ENCODE measurements at places on chromosomes 5 and 9.

DNA sequence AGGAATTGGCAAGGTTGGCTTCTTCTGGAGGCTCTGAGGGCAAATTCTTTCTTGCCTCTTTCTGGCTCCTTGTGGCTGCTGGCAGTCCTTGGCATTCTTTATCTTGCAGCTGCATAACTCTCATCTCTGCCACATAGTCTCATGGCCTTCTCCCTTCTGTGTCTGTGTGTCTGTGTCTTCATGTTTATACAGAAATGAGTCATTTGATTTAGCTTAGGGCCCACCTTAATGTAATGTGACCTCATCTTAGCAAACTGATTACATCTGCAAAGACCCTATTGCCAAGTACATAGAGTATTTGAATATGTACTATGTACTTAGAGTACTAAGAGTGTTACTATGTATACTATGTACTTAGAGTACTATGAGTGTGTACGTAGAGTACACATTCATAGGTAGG lies 122.5 kb downstream of the RFK start:
- no peak for DNase-seq

DNA sequence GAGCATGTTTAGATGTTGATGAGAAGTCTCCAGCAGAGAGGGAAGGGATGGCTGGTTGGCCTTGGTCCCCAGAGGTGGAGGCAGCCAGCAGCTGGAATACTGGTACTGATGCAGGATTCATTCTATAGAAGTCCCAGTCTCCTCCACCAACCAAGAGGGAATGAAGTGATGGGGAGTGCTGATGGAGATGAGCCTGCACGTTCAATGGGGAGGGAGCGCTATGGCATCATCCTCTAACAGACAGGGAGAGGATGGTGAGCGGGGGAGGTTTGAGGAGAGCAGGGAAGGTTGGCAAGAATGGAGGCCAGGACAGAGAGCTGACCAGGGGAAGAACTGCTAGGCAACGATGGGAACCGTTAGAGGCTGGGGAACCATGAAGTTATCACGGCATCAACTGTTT lies 159.8 kb upstream of the MVB12B start:
- no peak for DNase-seq

- no peak for DNase-seq
These were observed 53.0 kb upstream of the RETREG1 start for GRCh38 chr5:16669776-16670175.

DNA sequence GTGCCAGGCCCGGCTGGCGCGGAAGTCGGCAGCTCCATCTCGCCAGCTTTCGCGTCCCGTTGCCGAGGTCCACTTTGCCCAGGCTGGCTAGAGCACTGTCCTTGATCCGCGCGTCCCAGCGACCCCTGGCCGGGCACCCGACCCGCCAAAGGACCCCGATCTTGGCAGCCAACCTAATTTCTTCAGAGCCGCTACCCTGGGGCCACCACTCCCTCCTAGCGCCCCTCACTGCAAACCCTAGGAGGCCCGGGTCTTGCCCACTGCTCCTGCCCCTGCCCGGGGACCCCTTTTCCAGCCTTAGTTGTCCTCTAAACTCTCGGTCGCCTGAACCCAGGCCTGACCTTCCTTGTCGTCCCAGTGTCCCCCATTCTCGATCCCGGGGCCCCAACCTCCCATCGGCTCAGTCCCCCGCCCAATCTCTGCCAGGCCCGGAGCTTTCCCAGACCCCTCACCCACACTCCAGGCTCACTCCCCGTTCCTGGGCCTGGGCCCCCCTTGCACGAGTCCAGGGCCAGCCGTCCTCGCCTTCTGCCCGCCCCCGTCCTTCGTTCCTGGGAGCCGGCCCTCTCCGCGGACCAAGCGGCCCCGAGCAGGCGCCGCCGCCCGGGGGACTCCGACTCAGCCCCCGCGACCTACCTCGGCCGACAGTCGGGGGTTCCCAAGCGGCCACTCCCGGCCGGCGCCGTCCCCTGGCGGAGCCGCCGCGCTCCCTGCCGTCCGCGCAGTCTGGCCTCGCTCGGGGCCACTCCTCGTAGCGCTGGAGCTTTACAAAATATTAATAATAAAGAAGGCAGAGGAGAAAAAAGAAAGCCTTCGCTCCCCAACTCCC lies 701 bp upstream of the LMX1B start:
- no peak for DNase-seq

- no peak for DNase-seq
These were observed 5.2 kb downstream of the DBH start for GRCh38 chr9:133641396-133641655.

GRCh38 chr9:105418588-105419500 lies 29.0 kb upstream of the FSD1L start:
- no peak for DNase-seq

Data from left colon (tissue), 2 donors.